ENCODE measurements at places on chromosomes 3 and 15. TPM values are rescaled to one million over a fixed set of nuclear protein-coding genes. Genes with fewer than 3 reads are reported as not detected.

- no peak for ATAC-seq
Observed at GRCh38 chr3:138434875-138435772, 708 bp downstream of the ESYT3 start.

DNA sequence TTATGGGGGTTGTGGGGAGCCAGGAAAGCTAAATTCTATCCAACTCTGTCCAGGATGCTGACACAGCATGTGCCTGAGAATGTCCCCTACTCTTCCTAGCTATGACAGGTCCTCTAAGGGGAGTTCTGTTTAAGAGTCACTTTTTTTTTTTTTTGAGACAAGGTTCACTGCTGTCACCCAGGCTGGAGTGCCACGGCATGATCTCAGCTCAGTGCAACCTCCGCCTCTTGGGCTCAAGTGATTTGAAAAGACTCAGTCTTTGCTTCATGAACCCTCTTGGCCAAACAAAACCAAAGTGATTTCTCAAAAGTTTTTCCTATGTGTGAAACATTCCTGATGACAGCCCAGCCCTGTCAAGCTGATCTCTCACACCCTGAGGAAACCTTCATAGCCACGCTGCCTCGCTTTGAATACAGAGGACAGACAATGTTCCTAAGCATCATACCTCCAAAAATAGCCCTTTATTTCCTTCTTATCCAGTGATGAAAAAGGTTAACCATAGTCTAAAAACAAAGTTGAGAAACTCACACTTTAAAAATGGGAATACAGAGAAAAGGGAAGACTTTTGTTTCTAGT lies 105.5 kb upstream of the PROK2 start:
- ATAC-seq = no peak

DNA sequence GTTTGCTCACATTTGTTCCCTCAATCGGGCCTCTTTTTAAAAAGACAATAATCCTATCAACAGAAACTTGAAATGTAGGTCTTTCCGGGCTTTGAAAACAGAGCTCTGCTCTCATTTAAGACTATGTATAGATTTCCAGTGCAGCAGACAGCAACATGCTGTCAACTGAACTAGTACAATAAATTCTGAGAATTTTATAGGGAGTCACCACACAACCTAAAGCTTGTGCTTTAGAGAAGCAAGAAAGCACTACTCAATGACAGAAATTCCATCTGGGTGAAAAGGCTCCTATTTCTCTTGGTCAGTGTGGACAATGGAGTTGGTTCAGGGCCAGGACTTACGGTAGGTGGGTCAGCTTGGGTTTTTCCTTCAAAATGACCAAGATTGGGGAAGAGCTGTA lies 583.5 kb downstream of the ROBO1 start:
- no peak for ATAC-seq

- peak; percentile 48 for ATAC-seq
Observed at GRCh38 chr3:42042747-42043098, 48.4 kb upstream of the TRAK1 start.

GRCh38 chr3:2363854-2364253 lies 265.2 kb downstream of the CNTN4 start:
- ATAC-seq = no peak

DNA sequence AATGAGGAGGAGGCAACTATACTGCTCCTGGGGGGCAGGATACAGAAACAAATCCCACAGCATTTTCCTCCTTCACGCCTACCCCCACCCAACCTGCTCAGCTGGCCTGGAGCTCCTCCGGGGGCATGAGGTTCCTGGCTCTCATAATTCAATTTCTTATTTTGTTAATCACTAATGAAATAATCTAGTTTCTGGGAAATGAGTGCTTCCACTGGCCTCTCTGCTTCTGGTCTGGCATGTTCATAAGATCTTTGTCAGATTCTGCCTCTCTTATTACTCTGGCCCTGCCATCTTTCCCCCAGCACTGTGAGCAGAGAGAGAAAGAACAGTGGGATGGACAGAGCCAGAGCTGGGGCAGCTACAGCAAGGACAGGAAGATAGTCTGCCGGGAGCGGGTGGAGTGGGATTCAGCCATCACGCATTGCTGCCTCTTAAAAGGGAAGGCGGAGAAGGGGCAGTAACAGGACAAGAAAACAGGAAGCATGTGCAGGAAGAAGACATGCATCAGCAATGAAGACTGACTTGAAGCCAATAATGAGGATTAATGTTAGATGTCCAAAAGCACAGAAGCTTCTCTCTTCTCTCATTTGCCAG lies 13.6 kb downstream of the RPAP1 start:
- no peak for ATAC-seq

DNA sequence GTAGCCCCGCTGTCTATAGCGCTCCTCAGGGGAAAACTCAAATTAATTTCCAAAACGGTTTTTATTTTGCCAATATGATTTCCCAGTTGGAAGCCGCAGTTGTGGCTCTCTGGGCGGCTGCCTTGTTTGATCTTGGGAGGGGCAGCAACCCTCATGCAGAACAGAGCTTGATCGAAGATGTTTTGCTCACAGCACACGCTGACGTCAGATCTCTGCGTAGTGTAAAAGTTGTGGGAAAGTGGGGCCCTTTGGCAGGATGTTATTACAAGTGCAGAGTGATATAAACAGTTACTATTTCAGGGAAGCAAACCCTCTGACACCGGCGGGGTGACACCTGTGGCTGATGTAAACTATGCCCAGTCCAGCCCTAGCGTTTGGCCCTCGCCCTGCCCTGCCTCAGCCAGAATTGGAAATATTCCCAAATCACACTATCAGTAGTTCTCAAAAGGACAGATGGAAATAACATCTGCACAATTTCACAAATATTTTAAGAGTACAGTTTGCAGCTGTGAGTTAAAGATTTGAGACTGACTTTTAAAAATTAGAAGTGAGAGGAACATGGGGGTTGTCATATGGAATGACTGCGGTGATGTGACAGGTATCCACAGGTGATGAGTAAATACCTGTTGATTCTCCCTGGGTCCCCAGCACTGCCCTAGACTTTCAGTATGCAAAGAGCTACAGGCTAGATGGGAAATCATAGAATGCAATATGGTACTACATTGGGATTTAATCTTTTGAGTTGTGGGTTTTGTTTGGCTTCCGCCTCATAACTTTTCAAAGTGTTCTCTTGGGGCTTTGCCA lies 1.7 kb downstream of the SYNM start:
- no peak for ATAC-seq

DNA sequence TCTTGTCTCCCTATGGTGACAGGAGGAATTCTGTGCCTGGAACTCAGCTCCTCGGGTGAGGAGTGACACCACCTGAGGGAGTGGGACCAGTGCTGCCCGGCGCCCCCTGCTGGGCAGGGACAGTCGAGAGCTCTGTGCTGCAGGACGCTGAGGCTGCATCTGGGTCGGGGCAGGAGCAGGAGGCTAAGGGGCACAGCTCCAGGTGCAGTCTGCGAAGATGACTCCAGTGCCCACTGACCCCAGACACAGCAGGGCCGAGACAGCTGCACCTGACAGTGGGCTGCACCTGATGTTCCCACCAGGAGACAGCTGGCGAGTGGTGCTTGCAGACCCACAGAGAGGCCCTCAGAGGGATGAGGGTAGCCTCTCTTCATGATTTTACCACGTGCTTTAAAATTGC lies 152.9 kb downstream of the ATP10A start:
- peak; percentile 78 for ATAC-seq

BCL6 gene
- total RNA-seq = 0.87 TPM

DNA sequence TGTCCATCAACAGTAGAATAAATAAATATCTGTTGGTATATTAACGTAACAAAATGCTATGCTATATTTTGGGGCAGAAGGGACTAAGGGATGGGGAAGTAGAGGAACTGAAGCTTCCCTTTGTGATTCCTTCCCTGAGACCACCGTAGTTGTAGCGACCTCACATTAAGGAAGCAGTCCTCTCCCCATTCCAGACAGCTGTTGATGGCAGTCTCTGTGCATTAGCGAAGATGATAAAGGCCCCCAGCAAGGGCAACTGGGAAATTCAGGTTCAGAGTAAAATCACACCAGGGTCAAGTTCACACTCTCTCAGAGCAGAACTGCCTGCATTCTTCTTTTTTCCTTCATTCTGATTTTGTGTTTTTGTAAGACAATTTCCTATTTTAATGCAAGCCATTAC lies 259.0 kb downstream of the MEX3B start:
- no peak for ATAC-seq

FANCD2OS gene
- total RNA-seq = not detected

- ATAC-seq = no peak
Observed at GRCh38 chr3:41601404-41601987, 360.4 kb downstream of the ULK4 start.

DNA sequence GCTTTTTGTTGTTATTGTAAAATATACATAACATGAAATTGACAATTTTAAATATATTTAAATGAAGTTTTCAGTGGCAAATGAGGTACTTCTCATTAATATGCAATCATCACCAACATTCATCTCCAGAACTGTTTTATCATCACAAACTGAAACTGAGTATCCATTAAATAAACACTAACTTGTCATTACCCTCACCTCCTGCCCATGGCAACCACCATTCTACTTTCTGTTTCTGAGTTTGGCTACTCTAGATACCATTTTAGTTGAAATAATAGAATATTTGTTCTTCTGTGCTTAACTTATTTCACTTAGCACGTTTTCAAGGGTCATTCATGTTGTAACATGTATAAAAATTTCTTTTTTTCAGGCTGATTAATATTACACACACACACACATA lies 834.3 kb downstream of the PLOD2 start:
- ATAC-seq = no peak

GRCh38 chr15:37446921-37447320 lies 346.6 kb upstream of the MEIS2 start:
- no peak for ATAC-seq

XRN1 gene
- 52.0 TPM for total RNA-seq

- ATAC-seq = no peak
Observed at GRCh38 chr3:191869738-191870415, 408.9 kb downstream of the PYDC2 start.

GRCh38 chr3:186700267-186700666 lies 16.9 kb upstream of the KNG1 start:
- ATAC-seq = no peak

- ATAC-seq = no peak
Observed at GRCh38 chr3:126963261-126964190, 19.4 kb upstream of the PLXNA1 start.

DNA sequence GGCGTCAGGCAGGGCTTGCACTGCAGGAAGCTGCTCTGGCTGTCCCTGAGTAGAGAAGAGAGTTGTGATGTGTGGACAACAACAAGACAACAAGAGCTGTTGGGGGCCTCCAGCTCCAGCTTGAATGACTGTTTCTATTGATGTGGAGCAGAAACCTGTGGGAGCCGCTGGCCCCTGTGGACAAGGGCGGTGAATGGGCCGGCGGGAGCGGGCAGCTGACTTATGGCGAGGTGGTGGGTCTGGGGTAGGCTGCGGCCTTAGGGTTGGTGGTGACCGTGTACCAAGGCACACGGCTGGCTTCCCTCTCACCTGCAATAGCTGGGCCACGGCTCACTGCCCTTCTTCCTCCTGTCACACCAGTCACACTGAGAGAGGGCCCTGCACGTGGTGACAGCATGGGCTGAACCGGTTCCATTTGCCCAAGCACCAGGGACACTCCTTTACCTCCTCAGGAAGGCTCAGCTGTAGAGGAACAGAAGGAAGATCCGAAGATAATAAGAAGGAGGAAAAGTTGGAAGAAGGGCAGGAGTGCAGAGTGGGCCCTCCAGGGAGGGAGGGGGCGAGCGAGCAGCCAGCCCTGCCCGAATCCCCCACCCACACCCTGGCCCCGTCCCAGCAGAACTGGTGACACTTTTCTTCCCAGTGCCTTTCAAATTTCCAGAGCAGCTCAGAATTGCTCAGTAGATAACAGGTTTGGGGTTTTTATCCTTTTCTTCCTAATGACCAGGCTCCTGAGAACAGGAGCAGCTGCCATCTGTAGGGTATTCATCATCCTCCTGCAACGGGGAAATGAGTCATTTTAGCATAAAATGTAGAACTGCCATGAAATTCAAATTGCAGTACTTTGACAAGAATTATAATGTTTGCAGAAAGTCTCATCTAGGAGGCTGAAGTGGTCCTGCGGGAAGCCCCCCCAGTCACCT lies 136.9 kb downstream of the TJP1 start:
- peak; percentile 13 for ATAC-seq

GRCh38 chr3:194305356-194306108 lies 45.6 kb downstream of the CPN2 start:
- ATAC-seq = no peak

MST1R gene
- total RNA-seq = 2.1 TPM

PRSS50 gene
- total RNA-seq = 0.27 TPM

GRCh38 chr15:63891768-63892133 lies 58.0 kb upstream of the HERC1 start:
- ATAC-seq = no peak

ISL2 gene
- 0.43 TPM for total RNA-seq

Data from motor neuron (in vitro differentiated cells).